ENCODE measurements at places on chromosomes 3 and 15.

GRCh38 chr15:52778457-52778856 is 11.7 kb downstream of the ONECUT1 start:
- no peak for DNase-seq
- H3K36me3 ChIP-seq = no peaks in the 10 kb centered on the region
- H3K4me1 ChIP-seq = no peaks in the 10 kb centered on the region
- peaks cover 97% of the 10 kb centered on the region for H3K27me3 ChIP-seq

- H3K27me3 ChIP-seq = no peaks in the 10 kb centered on the region
- no peaks in the 10 kb centered on the region for H3K36me3 ChIP-seq
- peaks cover 11% of the 10 kb centered on the region for H3K4me1 ChIP-seq
- H3K27ac ChIP-seq = no peak overlapping the region
Measured at GRCh38 chr3:112789787-112790186, 56.9 kb downstream of the CD200R1L start.

DNA sequence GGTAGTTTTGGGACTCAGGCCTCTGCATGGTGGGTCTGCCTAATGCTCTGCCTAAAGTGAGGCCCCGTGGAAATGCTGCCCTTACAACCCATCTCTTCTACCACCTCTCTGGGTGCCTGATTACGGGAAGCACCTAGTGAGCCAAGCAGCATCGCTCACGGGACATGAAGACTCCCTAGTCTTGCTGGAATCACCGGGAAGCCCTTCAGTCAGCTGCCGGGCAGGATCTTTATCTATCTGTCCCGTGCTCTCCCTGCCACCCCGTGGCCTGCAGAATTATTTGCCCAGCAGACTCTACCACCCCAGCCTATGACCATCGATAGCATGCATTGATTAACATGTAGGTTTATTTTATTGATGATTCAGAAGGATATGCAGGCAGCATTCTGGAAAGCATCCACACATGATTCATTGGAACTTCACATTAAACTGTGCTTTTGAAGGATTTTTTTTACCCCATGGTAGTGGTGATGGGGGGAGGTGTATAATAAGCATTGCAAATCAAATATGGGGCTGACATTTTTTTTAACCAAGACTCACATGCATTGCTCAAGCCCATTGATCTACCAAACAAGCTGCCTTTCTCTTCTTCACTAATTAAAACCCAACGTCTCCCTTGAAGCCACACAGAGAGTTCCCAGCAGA is 63.1 kb downstream of the ATP2B2 start:
- DNase-seq = no peak
- H3K36me3 ChIP-seq = no peaks in the 10 kb centered on the region
- H3K4me3 ChIP-seq = no peak overlapping the region
- peaks cover 12% of the 10 kb centered on the region for H3K27me3 ChIP-seq

DNA sequence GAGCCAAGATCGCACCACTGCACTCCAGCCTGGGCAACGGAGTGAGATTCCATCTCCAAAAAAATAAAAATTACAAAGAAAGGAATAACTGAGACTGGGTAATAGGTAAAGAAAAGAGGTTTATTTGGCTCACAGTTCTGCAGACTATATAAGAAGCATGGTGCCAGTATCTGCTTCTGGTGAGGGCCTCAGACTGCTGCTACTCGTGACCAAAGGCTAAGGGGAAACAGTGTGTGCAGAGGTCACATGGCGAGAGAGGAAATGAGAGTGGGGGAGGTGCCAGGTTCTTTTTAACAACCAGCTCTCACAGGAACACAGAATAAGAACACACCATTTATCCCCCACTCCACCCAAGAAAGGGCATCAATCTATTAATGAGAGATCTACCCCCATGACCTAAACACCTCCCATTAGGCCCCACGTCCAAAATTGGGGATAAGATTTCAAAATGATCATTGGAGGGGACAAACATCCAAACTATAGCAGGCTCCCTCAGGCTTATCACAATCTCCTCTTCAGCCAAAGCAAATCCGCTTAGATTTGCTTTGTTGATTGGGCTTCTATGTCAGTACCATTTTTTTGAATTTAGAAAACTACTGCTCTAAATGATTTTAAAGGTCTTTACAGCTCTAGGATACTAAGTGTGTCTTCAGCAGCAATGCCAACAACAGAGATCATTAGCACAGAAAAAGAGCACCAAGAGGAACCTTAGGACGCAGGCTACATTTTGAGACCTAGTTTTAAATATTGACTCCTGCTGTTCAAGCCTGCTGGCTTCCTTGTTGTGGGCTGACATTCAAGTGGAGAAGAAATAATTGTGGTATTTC is 84.2 kb upstream of the TBL1XR1 start:
- H3K4me1 ChIP-seq = peaks cover 8% of the 10 kb centered on the region
- no peaks in the 10 kb centered on the region for H3K27me3 ChIP-seq
- no peak for DNase-seq
- no peak overlapping the region for H3K27ac ChIP-seq
- H3K36me3 ChIP-seq = no peaks in the 10 kb centered on the region
- no peak overlapping the region for H3K4me3 ChIP-seq

DNA sequence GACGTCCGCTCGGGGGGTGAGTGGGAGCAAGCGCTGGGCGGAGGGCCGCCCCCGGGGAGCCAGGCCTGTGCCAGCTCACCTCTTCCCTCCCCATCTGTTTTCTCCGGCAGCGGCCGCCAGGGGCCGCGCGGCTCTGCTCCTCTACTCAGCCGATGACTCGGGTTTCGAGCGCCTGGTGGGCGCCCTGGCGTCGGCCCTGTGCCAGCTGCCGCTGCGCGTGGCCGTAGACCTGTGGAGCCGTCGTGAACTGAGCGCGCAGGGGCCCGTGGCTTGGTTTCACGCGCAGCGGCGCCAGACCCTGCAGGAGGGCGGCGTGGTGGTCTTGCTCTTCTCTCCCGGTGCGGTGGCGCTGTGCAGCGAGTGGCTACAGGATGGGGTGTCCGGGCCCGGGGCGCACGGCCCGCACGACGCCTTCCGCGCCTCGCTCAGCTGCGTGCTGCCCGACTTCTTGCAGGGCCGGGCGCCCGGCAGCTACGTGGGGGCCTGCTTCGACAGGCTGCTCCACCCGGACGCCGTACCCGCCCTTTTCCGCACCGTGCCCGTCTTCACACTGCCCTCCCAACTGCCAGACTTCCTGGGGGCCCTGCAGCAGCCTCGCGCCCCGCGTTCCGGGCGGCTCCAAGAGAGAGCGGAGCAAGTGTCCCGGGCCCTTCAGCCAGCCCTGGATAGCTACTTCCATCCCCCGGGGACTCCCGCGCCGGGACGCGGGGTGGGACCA is 632 bp upstream of the CRELD1 start:
- peak overlapping the region; percentile 97 for H3K27ac ChIP-seq
- H3K36me3 ChIP-seq = peaks cover 8% of the 10 kb centered on the region
- H3K4me3 ChIP-seq = peak overlapping the region; percentile 90
- H3K27me3 ChIP-seq = no peaks in the 10 kb centered on the region
- peaks cover 42% of the 10 kb centered on the region for H3K4me1 ChIP-seq

DNA sequence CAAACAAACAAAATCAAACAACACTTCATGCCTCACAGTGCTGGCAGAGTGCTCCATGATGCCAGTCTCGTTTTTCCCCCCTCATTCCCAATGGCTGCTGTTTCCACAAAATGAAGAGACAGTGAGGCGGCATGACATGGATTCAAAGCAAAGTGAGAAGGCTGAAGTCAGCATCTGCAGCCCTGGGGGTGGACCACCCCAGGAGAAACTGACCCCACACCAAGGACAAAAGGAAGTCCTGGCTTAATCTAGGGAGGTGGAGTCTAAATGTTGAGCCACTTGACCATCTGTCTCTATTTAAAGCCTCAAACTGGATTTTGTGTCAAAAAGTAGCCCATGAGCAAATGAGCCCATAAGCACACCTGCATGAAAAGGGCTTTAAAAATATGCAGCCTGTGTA is 151.2 kb upstream of the RORA start:
- no peaks in the 10 kb centered on the region for H3K27me3 ChIP-seq
- no peaks in the 10 kb centered on the region for H3K36me3 ChIP-seq
- H3K4me1 ChIP-seq = no peaks in the 10 kb centered on the region
- H3K27ac ChIP-seq = no peak overlapping the region

- H3K27ac ChIP-seq = no peak overlapping the region
- no peak overlapping the region for H3K4me3 ChIP-seq
- DNase-seq = no peak
Measured at GRCh38 chr15:50778086-50778485, 12.6 kb upstream of the SPPL2A start.

DNA sequence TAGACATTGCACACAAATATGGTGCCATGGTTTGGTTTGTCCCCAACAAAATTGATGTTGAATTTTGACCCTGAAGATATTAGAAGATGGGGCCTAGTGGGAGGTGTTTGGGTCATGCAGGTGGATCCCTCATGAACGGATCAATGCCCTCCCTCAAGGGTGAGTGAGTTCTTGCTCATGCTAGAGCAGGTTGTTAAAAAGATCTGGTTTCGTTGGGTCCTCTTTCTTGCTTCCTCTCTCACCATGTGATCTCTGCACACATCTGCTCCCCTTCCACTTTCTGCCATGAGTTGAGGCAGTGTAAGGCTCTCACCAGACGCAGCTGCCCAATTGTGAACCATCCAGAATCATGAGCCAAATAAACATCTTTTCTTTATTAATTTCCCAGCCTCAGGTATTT is 87.8 kb upstream of the MDFIC2 start:
- no peak for DNase-seq
- H3K36me3 ChIP-seq = no peaks in the 10 kb centered on the region
- H3K27ac ChIP-seq = no peak overlapping the region
- no peaks in the 10 kb centered on the region for H3K27me3 ChIP-seq
- no peaks in the 10 kb centered on the region for H3K4me1 ChIP-seq
- H3K4me3 ChIP-seq = no peak overlapping the region

DNA sequence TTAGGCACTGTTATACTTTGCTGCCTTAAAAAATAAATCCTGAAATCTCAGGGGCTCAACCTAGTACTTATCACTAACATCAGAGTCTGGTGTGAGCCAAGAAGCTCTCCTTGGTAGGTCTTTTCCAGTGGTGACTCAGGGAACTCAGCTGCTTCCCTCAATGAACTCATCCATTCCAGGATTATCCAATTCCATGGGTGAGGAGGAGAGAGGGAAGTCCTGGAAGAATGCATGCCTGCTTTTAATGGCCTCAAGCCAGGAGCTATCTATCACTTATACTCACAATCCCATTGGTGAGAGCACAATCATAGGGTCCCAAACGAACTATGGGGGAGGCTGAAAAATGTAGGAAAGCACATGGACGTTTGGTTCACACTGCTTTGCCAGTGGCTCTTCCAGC is 113.6 kb downstream of the POLR2M start:
- H3K4me3 ChIP-seq = no peak overlapping the region
- no peaks in the 10 kb centered on the region for H3K27me3 ChIP-seq
- no peaks in the 10 kb centered on the region for H3K36me3 ChIP-seq
- H3K27ac ChIP-seq = no peak overlapping the region

- H3K27ac ChIP-seq = no peak overlapping the region
- H3K4me3 ChIP-seq = peak overlapping the region; percentile 26
- H3K36me3 ChIP-seq = no peaks in the 10 kb centered on the region
- no peak for DNase-seq
Measured at GRCh38 chr3:114294940-114295480, 1.2 kb downstream of the TIGIT start.

GRCh38 chr15:65254758-65255157 is 31.9 kb downstream of the PARP16 start:
- H3K27ac ChIP-seq = no peak overlapping the region
- H3K4me1 ChIP-seq = peaks cover 22% of the 10 kb centered on the region
- H3K36me3 ChIP-seq = no peaks in the 10 kb centered on the region
- no peak overlapping the region for H3K4me3 ChIP-seq

GRCh38 chr3:31624083-31624709 is 91.5 kb downstream of the STT3B start:
- DNase-seq = no peak
- H3K4me1 ChIP-seq = no peaks in the 10 kb centered on the region
- no peaks in the 10 kb centered on the region for H3K27me3 ChIP-seq
- no peak overlapping the region for H3K27ac ChIP-seq

Data from esophagus squamous epithelium (tissue), 5 donors.